ENCODE measurements at places on chromosomes 2 and 18.
A peak's percentile ranks its signal among the peaks of the same experiment; 100 is the strongest.

DNA sequence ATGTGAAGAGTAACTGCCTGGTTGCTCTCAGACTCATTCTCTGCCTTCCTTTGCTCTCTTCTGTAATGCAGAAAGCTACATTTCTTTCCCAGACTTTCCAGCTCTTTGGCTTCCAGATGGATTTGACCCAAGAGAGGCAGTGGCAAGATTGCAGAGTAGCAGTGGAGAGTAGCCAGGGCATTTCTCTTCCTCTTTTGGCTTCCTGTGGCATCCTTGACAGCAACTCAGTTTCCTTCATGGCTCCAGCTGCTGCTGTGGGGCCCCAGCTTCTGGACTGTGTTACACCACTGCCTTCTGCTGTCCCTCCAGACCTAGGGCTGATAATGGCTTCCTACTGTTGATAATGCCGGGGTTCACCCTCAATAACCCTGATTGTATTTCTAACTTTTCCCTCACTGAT, 469.4 kb upstream of the SPRED2 start:
- DNase-seq, result no peak

GRCh38 chr2:169141713-169142352, 72.5 kb downstream of the DHRS9 start:
- peak; percentile 37 for DNase-seq

- DNase-seq, result no peak
These were observed 33.2 kb upstream of the YES1 start for GRCh38 chr18:845152-845819.

GRCh38 chr2:49582946-49583345, 428.6 kb upstream of the FSHR start:
- no peak for DNase-seq

Data from amniotic stem cell (primary cell).